ENCODE measurements at places on chromosomes 1 and 21.
A peak's percentile ranks its signal among the peaks of the same experiment; 100 is the strongest.

GRCh38 chr1:21321963-21322680, 31.9 kb upstream of the ECE1 start:
- DNase-seq: no peak

GRCh38 chr1:77832901-77833300, 53.5 kb downstream of the MIGA1 start:
- DNase-seq: peak; percentile 68

GRCh38 chr21:14097881-14098499, 112.8 kb downstream of the LIPI start:
- DNase-seq: no peak

GRCh38 chr21:34606621-34607020, 8.3 kb downstream of the RCAN1 start:
- DNase-seq: no peak

- no peak for DNase-seq
These were observed 294.2 kb downstream of the KIF26B start for GRCh38 chr1:245448975-245449431.

DNA sequence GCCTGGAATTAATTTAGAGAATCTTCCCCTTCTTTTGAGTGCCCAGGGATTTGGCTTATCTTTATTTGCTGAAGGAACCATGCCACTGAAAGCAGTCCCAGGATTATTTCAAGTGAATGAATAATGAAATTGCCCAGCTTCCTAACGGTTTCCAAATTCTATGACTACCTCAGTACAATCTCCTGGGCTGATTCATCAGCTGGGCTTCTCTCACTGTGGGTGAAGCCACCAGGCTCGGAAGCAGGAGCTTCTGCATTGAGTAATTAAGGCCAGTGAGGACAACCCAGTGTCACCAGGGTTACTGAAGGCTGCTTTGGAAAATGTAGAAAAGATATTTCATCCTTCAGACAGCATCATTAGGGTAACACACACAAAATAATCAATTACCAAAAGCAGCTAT, 169.8 kb downstream of the DAB1 start:
- DNase-seq: peak; percentile 4

DNA sequence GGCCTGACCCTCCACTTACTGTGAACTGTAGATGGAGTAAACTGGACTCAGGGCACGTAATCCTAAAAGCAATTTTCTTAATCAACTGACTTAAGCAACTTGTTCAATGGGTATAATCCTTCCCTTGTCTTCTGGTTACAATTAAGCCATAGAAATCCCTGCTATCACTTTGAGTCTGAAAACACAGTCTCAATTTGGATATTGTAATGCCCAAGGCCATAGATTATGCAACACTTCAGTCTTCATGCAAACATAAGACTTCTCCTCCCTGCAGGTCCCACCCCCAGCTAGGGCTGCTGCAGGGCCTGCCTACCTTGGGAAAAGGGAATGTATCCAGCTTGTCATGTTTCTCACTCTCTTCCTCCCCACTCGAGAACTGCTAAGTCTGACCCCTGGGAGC, 6.2 kb upstream of the SLC5A9 start:
- no peak for DNase-seq

DNA sequence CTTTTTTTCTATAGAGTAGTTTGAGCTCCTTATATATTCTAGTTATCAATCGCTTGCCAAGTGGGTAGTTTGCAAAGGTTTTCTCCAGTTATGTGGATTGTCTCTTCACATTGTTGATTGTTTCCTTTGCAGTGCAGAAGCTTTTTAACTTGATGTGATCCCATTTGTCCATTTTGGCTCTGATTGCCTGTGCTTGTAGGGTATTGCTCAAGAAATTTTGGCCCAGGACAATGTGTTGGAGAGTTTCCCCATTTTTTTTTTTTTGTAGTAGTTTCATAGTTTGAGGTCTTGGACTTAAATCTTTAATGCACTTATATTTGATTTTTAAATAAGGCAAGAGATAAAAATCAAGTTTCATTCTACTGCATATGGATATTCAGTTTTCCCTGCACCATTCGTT, 774.8 kb upstream of the ADAMTS5 start:
- no peak for DNase-seq

DNA sequence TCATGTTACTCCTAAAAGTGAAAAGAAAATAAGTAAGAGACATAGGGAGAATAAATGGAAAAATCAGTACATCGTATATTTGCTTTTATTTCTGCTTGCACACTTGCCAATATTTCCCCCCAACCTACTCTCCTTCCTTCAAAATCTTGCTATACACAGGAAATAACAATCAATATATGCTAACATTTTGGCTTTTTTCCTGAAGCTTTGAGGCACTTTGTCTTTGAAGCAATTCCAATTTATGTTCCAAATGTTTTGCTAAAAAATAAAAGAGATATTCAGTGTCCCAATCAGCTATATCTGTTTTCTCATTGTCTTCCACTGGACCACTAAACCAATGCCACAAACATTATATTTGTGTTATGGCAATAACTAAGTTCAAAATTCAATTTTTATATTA, 184.0 kb upstream of the NEGR1 start:
- no peak for DNase-seq

DNA sequence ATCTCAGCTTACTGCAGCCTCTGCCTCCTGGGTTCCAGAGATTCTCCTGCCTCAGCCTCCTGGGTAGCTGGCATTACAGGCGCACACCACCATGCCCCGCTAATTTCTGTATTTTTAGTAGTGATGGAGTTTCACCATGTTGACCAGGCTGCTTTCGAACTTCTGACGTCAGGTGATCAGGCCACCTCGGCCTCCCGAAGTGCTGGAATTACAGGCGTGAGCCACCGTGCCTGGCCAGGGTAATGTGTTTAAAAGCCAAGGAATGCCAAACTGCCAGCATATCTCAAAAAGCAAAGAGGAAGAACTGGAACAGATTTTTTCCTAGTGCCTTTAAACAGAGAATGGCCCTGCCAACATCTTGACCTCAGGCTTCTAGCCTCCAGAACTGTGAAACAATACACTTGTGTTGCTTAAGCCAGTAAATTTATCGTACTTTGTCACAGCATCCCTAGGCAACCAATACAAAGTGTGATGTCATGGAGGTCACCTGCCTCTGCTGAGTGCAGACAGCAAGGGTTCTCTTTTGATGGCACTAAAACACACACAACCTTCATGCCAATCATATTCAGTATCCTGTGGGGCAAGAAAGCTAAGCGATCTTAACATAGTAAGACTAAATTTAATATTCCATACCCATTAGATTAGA, 858.3 kb upstream of the TMPRSS15 start:
- no peak for DNase-seq

GRCh38 chr1:197178998-197179397, 32.5 kb upstream of the ASPM start:
- no peak for DNase-seq

DNA sequence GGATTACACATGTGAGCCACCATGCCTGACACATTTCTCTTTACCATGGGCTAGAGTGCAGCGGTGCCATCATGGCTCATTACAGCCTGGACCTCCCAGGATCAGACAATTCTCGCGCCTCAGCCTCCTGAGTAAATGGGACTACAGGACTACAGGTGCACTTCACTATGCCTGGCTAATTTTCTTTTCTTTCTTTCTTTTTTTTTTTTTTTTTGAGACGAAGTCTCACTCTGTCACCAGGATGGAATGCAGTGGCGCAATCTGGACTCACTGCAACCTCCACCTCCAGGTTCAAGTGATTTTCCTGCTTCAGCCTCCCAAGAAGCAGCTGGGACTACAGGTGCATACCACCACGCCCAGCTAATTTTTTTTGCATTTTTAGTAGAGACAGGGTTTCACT, 14.8 kb upstream of the KIF1B start:
- DNase-seq: peak; percentile 70

- no peak for DNase-seq
These were observed 33.9 kb downstream of the TMEM63A start for GRCh38 chr1:225848030-225848955.
